EL (cell line): ENCODE measurements at places on chromosomes 6 and 20.
A peak's percentile ranks its signal among the peaks of the same experiment; 100 is the strongest.

DNA sequence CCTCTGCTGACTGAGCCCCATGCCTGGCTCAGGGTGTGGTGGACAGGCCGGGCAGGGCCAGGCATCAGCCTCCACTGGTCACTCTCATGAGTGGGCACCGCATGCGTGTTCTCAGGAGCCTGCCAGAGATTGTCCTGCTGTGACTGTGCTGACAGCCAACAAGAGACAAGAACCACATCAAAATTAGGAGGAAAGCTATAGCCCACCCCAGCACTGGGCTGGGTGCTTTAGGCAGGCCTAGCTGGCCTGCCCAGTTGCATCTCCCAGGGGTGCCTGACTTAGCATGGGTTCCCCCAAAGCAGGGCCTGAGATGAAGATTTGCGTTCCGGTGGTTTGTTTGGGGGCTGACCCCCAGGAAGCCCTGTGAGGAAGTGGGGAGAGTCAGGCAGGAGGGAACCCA lies 53.9 kb downstream of the LINC00237 start:
- DNase-seq, result no peak

GRCh38 chr6:14986370-14986769 lies 259.5 kb upstream of the JARID2 start:
- no peak for DNase-seq

DNA sequence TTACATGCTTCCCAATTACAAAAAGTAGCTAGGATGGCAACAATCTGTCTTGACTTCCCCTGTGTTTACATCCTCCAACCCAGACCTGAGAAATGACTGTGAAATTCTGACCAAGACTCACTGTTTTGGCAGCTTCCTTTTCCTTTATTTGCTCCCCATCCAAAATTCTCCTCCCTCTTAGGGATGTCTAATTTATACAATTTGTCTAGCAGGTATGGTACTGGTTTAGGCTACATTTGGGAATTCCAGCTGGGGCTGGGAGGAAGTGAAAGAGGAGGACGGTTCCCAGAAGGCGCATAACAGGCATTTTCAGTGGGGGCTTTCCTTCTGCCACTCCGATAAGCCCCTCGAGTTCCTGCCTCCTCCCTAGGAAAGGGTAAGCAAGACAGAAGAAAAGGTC lies 231.5 kb upstream of the BTBD3 start:
- DNase-seq, result no peak

DNA sequence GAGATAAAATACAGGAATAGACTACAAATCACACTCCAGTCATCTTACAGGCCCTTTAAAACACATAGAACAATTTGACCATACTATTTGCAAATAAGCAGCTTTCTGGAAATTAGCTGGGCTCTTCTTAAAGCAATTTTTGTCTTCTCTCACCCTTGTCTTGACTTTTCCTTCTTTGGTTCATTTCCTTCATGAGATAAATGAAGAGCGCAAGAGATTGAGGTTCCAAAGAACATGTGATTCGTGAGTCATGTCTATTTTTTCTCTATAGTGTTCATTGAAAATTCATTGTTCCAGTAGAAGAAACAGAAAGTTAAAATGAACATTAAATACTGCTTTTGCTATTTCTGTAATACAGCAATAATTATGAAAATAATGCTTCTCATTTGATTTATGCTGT lies 33.9 kb downstream of the PRDM1 start:
- DNase-seq, result no peak

- no peak for DNase-seq
Observed at GRCh38 chr6:136526937-136527336, 23.3 kb downstream of the MAP7 start.

GRCh38 chr6:155125906-155126305 lies 130.8 kb downstream of the TIAM2 start:
- DNase-seq, result peak; percentile 63

DNA sequence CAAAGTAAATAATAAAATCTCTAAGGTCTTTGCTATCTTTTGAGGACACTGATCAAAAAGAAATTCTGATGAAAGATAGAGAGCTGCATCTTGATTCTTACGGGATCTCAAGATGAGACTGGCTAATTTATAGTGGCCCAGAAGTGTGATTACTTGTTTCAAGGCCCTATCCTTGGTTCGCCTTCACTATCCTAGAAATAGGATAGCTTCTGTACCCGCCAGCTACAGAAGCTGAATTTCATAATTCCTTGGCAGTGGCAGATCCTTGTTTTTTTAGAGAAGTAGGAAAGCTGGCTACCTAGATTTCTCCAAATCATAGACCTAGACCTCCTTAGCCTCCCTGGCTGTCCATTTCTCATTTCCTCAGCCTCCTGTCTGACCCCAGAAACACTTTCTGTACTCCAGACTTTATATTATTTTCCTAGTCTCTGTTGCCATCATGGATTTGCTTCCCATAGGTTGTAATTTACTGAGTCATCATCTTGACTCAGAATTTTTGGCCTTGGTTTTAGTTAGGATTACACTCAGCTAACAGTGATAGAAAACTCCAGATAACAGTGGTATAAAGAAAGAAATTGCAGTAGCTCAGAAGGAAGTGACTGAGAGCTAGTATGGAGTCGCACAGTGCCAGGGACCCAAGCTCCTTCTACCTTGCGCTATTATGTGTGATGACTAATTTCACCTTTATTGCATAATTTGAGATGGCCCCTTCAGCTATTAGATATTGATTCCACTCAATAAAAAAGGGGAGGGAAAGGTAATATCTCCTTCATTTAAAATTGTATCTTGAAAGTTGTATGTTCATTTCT lies 27.7 kb downstream of the PHF3 start:
- peak; percentile 72 for DNase-seq

GRCh38 chr6:46011188-46012085 lies 4.2 kb downstream of the CLIC5 start:
- DNase-seq, result peak; percentile 8

GRCh38 chr6:154403788-154404187 lies 47.2 kb upstream of the IPCEF1 start:
- DNase-seq, result peak; percentile 86

DNA sequence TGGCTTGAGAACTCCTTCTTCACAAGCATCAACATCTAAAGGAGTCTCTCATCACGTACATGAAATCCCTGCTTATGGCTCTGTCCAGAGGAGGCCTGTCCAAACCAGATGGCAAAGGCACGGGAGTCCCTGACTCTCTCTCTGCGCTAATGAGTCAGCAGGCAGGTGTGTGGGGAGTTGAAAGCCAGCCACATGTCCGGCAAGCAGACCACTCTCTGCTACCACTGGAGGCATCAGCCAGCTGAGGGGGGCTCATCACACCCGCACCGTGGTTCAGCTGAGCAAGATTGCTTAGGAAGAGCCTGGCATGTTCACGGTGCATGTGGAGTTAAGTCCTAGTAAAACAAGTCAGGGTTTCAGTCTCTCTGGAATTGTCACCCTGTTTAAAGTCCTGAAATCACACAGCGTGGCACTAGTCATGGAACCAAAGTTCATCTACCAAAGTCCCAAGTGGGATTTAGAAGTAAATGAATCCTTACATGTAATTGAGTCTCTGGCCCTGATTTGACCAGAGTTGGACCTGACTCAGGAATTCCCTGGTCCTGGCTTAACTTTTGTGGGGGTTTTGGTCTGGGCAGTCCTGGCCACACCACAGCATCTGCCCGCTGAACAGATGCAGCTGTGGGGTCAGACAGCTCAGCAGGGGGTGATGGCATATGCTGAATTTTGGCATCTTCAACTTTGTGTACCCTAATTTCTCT lies 155.2 kb upstream of the RIN2 start:
- DNase-seq, result no peak

- DNase-seq, result no peak
Observed at GRCh38 chr20:48003021-48003420, 217.7 kb upstream of the SULF2 start.

DNA sequence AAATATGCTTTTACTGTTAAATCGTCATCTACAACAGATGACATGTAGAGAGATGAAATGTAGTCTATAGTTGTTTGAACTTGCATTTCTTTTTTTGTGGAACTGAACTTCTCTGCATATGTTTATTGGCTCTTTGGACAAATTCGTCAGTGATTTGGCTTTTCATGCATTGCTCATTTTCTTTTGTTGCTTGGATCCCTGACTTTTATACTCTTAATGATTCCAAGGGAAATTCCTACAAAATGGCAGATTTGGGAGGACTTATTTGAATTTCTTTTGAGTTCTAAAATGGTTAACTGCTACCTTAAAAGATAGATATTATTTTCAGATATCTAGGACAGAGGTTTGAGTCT lies 65.4 kb downstream of the UTRN start:
- DNase-seq, result no peak

- peak; percentile 45 for DNase-seq
Observed at GRCh38 chr6:85417336-85417735, 32.5 kb upstream of the NT5E start.

DNA sequence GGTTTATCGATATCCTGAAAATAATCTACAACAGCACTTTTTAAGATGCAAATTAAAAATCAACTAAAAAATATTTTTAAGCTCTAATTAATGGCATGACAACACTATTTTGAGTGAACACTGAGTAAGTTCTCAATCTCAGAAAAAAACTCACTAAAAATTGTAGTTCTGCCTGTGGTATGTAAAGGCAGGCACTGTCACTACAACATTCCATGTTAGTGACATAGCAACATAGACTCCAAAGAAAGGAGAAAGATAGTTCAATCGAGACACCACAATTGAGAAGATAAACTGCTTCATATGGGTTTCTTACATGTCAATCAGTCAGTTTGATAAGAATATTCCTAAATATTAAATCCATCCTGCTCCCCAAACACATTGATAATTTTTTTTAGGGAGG lies 38.0 kb downstream of the COL12A1 start:
- DNase-seq, result no peak
